ENCODE measurements at places on chromosomes 7 and 10.

DNA sequence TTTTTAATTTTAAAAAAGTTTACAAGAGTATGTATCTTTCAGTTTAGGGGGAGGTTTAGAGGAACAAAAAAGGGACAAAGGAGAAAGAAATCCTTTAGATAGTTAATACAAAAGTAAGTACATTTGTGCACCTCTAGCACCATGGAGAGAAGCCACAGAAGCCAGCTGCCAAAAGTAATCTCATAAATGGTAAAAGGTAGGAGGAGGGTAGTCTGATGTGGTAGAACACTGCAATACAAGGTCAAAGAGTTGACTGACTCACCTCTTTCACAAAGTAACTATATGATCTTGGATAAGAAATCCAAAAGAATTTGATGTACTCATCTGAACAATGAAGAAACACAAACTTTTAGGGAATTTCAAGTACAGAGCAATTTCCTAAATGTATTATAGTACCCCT is 68.1 kb downstream of the CNOT4 start:
- no peak for DNase-seq

GRCh38 chr10:31774928-31775650 is 153.5 kb downstream of the ARHGAP12 start:
- DNase-seq = no peak

DNA sequence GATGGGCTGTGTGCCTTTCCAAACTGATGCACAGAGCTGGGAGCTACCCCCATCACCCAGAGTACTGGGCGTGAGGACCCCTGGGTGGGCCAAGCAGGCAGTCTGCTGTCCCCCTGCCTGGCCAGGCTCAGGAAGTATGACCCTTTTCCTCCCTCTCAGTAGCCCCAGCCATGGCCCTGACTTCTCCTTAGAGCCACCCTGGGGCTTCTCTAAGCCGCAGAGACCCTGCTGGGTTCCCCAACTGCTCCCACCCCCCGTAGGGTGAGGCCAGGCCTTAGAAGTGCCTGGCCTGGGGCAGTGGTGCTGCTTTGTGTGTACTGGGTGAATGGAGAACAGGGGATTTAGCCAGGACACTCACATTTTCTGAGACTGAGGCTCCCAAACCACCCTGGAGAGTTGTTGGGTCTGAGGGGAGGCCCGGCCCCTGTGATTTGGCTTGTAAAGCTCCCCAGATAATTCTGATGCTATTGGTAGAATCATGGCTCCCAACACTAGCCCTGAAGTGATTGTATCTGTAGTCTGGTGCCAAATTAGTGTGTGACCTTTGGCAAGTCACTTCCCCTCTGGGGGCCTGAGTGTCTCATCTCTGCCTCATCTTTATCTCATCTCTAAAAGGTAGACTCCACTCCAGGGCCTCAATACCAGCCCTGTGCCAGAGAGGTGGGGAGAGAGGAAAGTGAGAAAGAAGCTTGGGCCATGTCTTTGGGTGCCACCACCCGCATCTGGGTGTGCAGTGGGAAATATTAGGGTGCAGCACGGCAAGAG is 99.7 kb upstream of the PPIF start:
- DNase-seq = no peak

DNA sequence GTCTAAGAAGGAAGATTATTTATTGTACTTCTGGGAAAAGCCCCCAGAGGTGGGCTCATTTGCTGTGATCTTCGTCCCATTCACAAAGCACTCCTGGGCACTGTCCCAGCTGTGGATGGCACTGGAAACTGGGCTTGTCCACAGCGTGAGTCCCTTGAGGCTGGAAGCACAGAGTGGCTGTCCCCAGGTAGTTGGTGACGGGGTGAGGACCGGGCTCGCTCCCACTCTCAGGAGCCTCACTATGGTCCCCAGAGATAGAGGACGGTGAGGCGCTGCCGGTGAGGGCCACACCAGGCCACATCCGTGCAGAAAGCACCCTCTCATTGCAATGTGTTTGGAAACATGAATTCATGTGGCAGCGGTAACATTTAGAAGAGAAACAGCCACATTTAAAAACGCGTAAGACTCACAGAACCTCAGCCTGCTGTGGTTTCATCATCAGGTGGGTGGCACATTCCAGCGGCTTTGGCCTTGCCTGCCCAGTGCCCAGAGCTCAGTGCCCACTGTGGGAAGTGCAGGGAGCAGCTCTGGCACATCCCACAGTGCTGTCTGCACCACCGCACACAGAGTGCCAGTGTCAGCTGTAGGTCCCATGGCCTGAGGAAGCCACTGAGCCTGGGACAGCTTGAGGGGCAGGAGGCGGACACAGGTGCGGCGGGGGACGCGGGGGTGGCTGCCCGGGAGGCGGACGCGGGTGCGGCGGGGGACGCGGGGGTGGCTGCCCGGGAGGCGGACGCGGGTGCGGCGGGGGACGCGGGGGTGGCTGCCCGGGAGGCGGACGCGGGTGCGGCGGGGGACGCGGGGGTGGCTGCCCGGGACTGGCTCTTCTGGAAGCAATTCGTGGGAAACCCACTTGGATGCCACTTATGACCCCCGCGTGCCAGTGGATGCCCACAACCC is 449.8 kb downstream of the DNAJB6 start:
- no peak for DNase-seq

DNA sequence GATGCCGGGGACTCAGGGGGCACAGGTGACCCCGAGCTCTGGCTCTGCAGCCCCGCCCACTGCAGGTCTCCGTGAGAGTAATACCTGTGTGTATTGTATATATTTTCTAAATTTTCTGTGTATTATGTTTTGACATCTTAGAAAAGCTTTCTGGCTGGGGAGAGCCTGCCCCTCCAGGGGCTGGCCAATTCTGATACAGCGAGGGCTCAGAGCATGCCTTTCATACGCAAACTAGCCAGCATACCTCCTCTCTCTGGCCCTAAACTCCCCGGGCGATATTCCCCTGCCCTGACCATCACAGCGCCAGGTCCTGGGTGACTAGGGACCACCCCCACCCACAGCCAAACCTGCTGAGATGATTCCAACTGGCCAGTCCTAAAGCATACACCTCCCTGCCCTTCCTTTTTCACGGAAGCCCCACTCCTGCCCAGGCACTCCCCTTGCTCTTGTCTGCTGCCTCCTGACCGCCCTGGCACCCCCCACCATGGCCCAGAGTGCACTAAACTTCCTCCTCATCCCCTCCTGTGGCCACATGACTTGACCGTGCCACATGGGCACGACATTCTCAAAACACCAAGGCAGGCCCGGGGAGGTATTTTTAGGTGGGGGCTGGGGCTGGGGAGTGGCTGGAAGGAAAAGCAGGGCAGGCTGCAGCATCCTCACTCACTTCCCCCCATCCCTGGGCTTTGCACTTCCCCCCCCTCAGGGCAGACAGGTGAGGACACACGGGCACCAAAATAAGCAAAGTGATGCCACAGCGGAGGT is 61.5 kb downstream of the INSIG1 start:
- DNase-seq = no peak

- DNase-seq = no peak
Measured at GRCh38 chr7:66182920-66183319, 22.2 kb upstream of the TPST1 start.

DNA sequence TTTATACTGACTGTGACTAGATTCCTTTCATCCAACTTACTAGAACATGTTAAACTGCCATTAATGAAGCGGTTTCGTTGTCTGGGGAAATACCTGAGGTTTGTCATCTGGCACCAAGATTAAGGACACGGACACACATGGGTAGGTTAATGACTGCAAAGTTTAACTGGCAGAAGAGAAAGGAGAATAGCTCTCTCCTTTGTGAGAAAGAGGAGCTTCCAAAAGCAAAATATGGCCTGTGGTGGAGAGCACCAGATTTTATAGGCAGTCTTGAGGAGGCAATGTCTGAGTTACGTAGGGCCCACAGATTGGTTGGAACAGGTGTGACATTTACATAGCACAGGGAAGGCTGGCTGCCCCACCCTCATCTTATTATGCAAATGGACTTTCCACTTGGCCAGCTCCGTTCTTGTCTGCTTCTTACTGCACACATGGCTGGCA is 1193.0 kb upstream of the CELF2 start:
- no peak for DNase-seq

DNA sequence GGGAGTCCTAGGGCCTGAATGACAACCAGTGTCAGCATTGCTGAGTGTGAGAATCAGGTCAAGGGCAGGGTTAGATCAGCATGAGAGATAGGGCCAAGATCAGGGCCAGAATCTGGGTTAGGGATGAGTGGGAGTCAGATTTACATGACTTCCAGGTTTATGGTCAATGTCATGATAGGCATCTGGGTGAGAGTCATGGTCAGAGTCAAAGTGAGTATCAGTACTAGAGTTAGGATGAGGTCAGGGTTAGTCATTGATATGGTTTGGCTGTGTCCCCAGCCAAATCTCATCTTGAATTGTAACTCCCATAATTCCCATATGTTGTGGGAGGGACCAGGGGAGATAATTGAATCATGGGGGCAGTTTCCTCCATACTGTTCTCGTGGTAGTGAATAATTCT is 12.3 kb downstream of the MRPS24 start:
- no peak for DNase-seq

DNA sequence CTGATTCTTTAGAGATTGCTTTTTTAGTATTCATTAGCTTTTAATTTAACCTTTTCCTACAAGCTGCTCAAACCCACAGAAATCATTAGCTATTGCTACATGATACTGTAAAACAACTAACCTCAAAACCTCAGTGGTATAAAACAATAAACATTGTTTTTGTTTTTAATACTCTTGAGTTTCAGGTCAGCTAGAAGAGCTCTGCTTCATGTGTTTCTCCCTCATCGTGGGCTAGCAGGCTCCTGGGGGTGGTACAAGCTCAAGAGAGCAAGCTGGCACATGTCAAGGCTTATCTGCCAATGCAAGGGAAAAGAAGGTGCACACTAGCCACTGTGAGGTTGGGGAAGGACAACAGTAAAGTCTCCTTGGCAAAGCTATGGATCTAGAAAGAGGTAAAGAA is 232.9 kb upstream of the PHF14 start:
- DNase-seq = no peak

DNA sequence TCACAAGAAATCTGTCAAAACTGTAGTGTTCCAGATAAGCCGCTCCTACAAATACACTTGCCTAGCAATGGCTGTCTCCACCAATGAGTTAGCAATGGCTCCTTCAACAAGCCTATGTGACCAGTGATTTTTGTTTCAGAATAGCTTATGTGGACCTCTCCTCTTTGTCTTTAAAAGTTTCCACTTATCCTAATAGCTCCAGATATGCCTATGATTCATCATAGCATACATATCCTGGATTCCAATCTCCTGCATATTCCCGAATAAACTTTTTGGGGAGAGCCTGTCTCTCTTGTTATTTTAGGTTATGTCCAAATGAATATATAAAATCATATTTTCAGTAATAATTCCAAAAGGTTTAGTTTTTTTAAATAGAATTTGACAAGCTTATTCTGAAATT is 510.6 kb downstream of the ARL4A start:
- no peak for DNase-seq

DNA sequence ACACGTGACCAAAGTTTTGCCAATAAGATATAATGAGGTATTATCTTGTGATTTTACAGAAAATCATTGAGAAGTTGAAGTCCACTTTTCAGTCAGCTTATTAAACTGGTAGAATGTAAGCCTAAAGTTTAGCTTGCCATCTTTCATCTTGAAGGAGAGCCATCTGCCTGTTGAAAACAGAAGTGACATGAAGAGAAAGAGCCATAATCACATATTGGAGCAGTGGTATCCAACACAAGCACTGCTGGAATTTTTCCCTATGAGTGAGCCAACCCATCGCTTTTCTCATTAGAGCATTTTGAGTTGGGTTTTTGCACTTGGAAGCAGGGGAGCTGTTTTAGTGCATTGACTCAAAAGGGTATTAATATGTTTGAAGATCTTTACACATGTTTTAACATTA is 117.6 kb upstream of the FERD3L start:
- no peak for DNase-seq

GRCh38 chr7:108282427-108282996 is 152.4 kb upstream of the LAMB4 start:
- no peak for DNase-seq

DNA sequence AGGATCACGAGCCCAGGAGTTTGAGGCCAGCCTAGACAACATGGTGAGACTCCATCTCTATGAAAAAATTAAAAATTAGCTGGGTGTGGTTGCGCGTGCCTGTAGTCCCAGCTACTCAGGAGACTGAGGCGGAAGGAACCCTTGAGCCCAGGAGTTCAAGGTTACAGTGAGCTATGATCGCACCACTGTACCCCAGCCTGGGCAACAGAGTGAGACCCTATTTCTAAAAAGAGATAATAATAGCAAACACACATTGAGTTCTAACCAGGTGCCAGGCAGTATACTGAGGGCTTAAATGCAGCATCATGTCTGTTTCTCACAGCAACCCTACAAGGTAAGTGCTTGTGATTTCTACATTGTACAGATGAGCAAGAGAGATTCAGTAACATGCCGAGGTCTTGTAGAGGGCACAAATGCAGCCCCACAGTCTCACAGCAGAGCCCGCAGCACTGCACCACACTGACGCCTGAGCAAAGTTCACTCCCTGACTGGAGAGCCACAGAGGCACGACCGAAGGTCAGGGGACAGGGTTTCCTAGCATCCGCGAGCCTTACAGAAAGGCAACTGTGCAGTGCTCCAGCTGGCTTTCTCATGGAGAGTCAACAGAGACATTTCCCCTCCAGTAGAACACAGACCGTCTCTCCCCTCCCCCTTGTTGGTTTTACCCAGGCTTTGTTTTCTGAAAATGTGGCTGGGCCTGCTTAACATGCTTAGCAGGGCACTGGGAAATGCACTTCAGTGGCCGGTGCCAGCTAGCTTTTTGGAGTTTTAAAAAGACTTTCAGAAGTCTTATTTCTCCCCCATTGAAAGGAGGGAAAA is 36.5 kb downstream of the PDSS1 start:
- no peak for DNase-seq

DNA sequence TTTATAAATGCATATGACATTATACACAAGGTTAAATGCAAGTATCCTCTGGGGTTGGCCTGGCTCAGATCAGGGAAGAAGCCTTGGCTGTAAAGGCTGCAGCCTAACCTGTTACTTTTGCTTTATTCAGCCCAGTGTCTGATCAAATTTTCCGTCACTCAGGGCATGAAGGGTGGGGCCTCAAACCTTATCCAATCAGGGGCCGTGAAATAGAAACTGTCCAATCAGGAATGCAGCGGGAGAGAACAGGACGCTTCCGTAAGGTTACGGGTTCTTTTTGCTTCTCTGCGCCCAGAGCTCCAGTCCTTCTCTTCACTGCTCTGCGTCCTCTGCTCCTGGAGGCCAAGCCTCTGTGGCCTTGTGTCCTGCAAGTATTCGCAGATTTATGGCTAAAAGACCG is at the start of gene ZNF716:
Gene ZNF716 (plus strand): TSS at position 274 of the 400 bp plus-strand sequence. CDS start 112 bp downstream, at position 386.
- DNase-seq = no peak

GRCh38 chr7:39734633-39735004 is 111.2 kb downstream of the RALA start:
- no peak for DNase-seq

DNA sequence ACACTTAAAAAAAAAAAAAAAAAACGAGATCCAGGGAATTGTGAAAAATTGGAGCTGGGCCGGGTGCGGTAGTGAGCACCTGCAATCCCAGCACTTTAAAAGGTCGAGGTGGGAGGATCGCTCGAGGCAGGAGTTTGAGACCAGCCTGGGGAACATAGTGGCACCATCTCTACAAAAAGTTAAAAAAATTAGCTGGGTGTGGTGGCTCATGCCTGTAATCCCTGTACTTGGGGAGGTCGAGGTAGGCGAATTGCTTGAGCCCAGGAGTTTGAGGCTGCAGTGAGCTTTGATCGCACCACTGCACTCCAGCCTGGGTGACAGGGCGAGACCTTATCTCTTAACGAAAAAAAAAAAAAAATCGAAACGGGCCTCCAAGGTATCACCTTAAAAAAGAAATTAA is 2.0 kb downstream of the CLDN4 start:
- no peak for DNase-seq

Measured in NCI-H1436 (cell line).